Activated T-helper 1 cell treated with anti-CD3 and anti-CD28 coated beads, Interleukin-12 subunit alpha, Interleukin-12 subunit beta, Interleukin-2, Interleukin-4 antibody, amounts not matched to agents 30 ng/mL and 10 ng/mL and 1 ng/mL, durations not matched to agents 14 hours and 24 hours and 36 hours (primary cell): ENCODE measurements at places on chromosomes 2 and 18.

DNA sequence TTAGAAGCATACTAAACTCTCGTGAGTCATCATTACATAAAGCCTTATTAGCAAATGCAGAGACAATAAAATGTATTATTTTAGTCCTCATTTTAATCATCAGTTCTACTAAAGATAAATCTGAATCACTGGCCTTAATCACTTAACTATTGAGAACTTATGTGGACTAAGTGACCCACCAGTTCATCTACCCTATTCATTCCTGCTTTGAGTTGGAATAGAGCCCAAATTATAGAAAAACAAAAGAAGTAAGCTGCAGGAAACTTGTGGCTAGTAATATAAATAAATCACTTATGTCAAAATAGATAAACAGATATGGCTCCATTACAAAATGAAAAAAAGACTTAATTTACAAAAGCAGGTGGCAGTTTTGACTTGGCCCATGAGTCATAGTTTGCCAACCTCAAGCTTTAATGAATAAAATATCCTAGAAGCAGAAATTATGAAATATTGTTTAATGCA lies 851.8 kb upstream of the CRIM1 start:
- no peak for DNase-seq

DNA sequence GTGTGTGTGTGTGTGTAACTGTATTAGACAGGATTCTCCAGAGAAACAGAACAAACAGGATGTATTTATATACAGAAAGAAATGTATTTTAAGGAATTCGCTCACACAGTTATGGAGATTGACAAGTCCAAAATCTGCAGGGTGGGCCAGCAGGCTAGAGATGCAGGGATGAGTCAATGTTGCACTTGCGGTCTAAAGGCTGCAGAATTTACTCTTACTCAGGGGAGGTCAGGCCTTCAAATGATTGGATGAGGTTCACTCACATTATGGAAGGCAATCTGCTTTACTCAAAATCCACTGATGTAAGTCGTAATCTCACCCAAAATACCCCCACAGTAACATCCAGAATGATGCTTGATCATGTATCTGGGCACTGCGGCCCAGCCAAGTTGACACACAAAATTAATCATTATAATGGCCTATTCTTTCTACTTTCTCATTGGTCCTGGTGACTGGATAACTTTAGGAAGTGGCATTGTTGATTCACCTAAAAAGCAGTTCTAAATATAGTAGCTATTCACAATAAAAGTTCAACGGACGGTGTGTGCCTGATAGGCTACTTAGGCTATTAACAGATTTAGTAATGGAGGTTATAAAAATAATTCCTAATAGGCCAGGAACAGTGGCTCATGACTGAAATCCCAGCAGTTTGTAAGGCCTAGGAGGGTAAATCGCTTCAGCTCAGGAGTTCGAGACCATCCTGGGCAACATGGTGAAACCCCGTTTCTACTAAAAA lies 40.6 kb upstream of the ACYP2 start:
- DNase-seq: no peak

- DNase-seq: no peak
Observed at GRCh38 chr18:468955-469790, 31.3 kb downstream of the COLEC12 start.

- no peak for DNase-seq
Observed at GRCh38 chr18:63511285-63511684, 30.9 kb upstream of the SERPINB12 start.

GRCh38 chr2:127083819-127084503 lies 23.0 kb downstream of the BIN1 start:
- no peak for DNase-seq

DNA sequence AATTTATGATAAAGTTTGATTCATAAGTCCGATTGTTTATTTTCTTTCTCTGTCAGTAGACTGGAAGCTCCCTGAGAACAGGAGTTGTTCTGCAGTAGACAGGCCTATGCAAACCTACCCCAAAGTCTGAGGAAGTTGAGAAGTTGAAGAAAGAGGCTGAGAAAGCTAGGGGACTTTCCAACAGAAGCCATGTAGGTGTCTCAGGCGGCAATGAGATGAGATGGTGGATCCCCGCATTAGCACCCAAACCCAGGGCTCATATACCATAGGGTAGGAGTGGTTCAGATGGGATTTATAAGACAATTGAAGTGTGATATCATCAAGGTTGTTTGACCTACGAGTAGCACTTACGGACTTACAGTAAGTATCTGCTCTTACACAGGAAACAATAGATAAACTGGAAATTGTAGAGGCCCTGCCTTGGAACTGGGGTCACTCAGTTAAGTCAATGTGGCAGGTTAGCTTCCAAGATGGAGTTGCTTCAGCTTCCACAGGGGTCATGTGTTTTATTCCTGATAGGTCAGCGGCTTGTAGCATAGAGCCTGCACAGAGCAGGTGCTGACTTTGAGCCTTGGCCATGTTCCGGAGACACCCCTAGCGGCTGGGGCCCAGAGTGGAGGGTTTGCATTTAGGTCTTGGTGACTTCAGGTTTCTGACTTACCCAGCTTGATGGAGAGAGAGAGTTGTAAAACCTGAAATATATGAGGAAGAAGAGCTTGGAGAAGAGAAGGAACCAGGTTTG lies 2.3 kb upstream of the PSD4 start:
- DNase-seq: no peak

- DNase-seq: no peak
Observed at GRCh38 chr2:225004597-225004996, 37.7 kb downstream of the DOCK10 start.

DNA sequence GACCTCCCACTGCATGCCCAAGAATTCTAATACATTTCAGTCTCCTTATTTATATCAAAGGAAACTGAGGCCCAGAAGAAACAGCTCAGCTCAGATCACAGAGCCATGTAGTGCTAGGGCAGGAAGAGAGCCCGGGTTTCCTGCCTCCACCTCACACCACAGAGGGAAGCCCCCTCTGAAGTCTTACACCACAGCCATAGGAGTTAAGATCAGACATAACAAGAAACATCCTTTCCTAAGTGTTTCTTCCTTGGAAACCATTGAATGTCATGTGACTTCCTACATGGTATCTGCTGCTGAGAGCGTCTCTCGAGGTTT lies 102.1 kb downstream of the MTCL1 start:
- DNase-seq: no peak

GRCh38 chr2:12778369-12778768 lies 61.6 kb downstream of the TRIB2 start:
- DNase-seq: no peak
